ENCODE measurements at places on chromosomes 12 and 14.

DNA sequence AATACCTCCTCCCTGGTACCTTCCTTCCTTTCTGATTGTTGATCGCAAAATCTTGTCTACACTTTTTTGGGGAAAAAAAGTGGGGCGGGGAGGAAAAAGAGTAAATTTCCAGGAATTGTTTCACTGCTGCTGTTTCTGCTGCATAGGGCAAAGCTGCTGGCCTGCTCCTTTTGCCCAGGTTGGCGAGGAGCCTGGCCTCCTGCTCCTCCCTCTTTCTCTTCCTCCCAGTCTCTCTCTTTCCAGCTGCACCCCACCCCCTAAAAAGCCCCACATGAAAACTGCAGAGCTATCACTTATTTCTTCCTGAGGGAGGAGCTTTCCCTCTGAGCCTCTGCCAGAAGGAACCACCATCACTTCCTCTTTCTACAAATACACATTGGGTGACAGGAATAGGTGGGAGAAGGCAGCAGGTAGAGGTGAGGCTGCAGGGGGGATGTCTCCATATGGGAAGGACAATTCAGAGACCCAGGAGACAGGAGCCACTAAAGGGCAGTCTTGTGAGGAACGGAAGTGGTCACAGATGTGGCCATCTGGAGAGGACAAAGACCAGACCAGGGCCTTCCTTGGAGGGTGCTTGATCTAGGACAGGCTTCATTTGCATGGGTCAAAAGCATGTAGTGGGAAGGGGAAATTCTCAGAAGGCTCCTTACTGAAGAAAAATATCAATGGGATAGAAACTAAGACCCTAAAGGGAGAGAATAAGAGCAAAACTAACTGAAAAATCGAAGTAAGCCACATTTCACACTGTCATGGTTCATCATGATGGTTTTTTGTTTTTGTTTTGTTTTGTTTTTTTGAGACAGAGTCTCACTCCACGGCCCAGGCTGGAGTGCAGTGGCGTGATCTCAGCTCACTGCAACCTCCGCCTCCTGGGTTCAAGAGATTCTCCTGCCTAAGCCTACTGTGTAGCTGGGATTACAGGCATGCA lies 14.8 kb downstream of the ZBTB39 start:
- DNase-seq: no peak

GRCh38 chr12:89969093-89969492 lies 260.5 kb upstream of the ATP2B1 start:
- DNase-seq: no peak

- DNase-seq: no peak
These were observed 73.2 kb downstream of the SLC2A13 start for GRCh38 chr12:40032433-40033241.

DNA sequence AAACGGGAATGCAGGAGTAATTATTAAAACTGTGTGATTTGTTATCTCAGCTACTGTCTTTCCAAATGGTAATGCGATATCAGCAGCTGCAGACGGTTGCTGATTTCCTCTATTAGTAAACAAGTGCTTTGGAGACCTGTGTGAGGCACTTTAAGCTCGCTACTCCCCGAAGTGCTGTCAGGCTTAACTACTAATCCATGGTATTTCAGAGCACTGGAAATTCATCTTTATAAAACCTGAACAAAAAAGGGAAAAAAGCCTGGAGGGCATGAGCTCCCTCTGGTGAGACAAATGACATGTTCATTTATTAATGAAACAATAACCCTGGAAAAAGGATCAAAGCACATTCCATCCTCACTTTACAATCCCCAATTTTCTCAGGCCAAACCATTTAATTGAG lies 143.6 kb upstream of the OTX2 start:
- DNase-seq: no peak

DNA sequence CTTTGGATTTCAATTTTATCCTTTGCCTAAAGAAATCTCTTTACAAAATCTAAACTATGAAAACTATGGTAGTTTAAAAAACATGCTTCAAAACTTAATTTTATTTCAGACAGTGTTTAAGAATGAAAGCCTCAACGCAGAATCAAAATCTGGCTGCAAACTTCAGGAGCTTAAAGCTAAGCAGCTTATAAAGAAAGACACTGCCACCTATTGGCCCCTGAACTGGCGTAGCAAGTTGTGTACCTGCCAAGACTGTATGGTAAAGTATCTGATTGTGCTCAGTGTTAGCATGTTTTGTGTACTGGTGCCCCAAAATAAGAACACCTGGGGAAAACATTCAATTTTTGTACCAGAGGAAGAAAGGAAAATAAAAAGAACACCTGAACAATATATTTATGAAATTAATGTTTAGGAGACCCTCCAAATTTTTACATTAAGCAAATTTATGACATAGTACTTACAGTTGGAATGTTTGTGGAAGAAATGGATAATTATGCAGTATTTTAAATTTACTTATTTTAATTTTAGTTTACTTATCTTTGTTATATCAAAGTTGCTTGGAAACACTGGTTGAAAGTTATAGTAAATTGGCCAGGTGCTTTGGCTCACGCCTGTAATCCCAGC lies 12.2 kb downstream of the UBR7 start:
- no peak for DNase-seq

DNA sequence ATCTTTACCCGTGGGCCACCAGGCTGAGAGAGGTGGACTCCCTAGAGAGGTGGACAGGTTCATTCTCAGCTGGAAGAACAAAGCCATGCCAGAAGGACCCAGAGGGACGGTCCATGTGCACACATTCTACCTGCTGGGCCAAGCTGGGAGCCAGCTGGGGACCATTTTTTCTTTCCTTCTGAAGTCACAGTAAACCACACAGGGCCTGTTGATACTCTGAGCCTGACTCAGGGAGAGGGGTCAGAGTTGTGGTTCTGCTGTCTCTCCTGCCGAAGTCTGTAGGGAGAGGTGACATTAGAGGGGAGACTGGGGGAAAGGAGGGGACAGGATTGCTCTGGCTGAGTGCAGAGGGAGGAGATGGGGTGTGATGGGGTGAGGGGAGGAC lies 148.6 kb downstream of the TSPAN9 start:
- no peak for DNase-seq

DNA sequence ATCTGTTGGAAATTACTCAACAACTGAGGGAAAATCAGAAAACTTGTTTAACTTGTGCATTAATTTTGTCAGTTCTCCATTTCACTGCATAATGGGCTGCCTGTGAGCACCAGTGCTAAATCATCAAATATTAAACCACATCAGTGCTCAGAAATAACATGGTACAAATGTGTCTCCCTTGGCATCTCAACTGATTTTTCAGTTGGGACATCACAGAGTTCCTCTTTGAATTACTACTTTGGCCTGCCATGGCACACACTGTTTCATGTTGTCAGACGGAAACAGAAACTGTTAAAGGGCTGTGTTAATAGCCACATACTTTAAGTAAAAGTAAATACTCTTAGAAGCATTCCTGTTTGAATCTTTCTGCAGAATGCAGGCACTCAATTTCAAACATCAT lies 42.1 kb upstream of the STRN3 start:
- no peak for DNase-seq

DNA sequence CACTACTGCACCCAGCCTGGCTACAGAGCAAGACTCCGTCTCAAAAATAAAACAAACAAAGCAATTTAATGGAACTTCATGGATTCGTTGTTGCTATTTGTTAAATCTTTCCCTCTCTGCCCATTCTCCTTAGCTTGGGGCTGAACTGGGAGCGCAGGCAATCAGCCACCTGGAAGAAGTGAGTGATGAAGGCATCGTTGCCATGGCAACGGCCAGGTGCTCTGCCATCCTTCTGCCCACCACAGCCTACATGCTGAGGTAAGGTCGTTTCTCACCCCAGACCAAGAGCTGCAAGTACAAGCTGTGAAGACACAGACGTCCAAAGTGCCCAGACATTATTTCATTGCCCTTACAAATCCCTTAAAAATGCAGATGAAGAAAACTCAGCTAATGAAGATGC lies 19.1 kb downstream of the AMDHD1 start:
- no peak for DNase-seq

DNA sequence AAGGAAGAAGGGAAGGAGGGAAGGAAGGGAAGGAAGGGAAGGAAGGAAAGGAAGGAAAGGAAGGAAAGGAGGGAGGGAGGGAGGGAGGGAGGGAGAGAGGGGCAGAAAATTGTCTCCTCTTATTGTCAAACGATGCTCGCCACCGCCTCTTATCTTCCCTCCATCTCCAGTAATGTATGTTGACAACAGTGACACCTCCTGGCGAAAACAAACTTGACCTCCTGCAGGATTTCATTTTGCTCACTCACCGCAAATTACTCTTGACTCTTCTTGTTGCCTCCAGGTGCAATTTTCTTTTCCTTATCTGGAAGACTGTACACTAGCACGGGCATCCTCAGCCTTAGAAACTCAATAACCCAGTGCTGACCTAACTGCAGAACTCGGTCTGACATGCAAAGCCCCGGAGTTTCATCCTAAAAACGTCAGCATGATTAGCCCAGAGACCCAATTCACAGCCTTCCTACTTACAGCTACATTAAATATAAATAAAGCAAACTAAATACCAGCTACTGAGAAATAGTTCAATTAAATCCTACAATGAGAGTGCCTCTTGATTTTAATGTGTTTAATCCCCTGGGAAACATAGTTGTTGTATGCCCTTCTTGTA lies 512.4 kb upstream of the TMPO start:
- DNase-seq: peak; percentile 18

- DNase-seq: no peak
These were observed 36.8 kb upstream of the SPTSSA start for GRCh38 chr14:34498684-34499412.

- DNase-seq: no peak
These were observed 39.8 kb downstream of the TMEM63C start for GRCh38 chr14:77221241-77221871.

All from activated naive CD4-positive, alpha-beta T cell treated with anti-CD3 and anti-CD28 coated beads, Interleukin-2, amount 50 U/mL, for 72 hours (primary cell).